Inflammatory macrophage treated with lipopolysaccharide for 4 hours (primary cell): ENCODE measurements at places on chromosomes 1 and 21.

- peak; percentile 79 for DNase-seq
These were observed at the start of gene KIF17 for GRCh38 chr1:20717452-20718342. TSS of gene KIF17 (minus strand) at chr1:20718007. CDS start at chr1:20717706, 301 bp downstream.

DNA sequence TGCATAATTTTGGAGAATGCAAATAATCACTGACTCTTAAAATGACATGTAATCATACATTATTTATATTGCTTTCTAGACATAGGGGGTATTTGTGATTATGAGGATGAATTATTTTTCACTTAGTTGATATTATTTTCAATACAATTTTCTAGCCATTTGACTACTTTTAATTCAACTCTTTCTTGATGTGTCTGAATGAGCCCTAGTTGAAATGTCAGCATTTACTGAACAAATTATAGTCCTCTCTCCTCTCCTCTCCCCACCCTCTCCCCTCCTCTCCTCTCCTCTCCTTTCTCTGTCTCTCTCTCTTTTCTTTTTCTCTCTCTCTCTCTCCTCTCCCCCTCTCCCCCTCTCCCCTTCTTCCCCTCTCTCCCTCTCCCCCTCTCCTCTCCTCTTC lies 194.6 kb downstream of the GPR52 start:
- no peak for DNase-seq

DNA sequence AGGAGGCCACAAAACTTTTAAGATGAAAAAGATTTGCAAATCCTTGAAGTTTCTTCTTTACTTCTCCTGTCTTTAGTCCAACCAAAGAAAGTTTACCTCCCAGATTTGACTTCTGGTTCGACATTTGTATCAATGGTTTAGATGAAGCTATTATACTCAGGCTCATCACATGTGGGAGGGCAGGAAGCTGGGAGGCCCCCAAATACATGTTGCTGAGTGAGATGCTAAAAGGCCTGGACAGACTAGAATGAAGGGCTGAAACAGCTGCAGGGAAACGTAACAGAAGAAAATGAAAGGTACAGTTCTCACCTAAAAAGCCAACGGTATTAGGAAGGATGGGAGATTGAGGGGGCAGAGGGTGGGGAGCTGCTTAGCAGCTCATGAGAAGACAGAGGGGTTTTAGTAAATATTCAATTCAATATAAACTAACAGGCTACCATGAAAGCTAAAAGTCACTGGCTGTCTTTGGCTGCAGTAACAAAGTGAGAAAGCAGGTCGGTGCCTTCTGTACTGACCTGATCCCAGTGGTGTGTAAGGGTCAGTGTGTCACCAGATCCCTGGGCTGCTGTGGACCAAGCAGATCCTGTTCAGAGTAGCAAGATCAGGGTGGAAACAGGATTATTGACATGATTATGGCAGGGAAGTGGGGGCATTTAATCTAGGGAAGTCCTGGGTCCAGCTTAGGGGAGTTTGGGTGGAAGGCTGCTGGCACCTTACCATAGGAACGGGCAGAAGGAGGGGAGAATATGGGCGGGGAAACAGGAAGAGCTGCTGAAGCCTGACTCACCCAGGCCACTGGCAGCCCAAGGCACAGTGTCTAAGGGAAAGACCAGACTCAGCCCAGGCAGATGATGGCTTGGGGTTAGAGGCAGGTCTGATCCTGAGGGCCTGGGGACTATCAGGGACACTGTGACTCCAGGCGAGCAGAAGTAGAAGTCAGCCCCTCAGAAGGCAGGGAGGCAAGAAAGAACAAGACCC lies 60.4 kb downstream of the KCNN3 start:
- DNase-seq: peak; percentile 24

- no peak for DNase-seq
These were observed 53.5 kb downstream of the CAPN2 start for GRCh38 chr1:223765719-223766340.

DNA sequence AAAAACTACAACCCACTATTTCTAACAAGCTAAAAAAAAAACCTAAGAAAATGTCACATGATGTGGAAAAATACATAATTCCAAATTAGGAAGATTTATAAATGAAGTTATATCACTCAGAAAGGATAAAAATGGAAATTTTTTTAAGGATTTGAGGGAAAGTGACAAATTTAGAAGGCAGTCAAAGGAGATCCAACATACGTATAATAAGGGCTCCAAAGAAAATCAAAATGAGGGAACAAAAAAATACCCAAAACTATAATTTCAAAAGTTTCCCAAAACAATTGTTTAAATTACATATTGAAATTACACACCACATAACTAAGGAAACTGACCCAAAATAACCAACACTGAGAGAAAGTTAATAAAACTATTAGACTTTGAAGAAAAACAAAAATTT lies 381.1 kb upstream of the KAZN start:
- no peak for DNase-seq

- DNase-seq: peak; percentile 49
These were observed 3.6 kb upstream of the FOXD2 start for GRCh38 chr1:47434051-47434842.

- DNase-seq: peak; percentile 11
These were observed 57.9 kb downstream of the PHTF1 start for GRCh38 chr1:113701429-113701828.

- DNase-seq: no peak
These were observed 705.4 kb upstream of the PTBP2 start for GRCh38 chr1:96016219-96016618.

DNA sequence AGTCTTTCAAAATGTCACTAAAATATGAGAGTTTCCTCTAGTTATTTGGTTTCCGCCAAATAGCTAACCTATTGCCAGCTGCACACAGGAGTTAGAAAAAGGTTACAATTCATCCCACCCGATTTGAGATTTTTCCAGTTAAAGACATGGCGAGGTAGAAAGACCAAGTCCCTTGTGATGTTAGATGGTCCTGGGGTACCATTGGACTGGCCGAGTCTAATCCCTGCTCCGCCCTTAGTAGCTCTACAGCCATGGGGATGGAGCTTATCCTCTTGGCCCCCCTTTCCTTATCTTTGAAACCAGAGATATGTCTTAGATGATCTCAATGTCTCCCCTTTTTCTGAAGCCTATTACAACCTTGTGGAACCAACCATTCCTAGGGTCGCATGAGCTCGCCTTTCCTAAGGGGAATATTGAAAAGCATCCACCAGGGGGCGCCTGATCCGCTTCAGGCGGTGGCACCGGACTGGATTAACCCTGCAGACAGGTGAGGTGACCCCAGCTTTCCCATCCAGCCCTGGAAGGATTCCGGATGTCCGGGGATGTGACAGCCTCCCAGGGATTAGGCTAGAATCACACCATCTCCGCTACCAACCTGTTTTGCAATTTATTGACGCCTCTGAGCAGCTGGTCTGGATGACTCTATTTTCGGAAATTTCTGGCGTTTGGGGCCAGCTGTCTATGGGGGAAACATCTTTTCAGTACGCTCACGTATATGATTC lies 68.3 kb upstream of the SIM2 start:
- DNase-seq: peak; percentile 34

GRCh38 chr1:31020007-31020790 lies 45.3 kb downstream of the PUM1 start:
- no peak for DNase-seq

GRCh38 chr1:32872192-32872460 lies 1.4 kb upstream of the FNDC5 start:
- no peak for DNase-seq

GRCh38 chr1:59732214-59732955 lies 82.4 kb upstream of the HOOK1 start:
- DNase-seq: no peak

GRCh38 chr1:89863165-89863830 lies 42.5 kb downstream of the LRRC8D start:
- DNase-seq: no peak

DNA sequence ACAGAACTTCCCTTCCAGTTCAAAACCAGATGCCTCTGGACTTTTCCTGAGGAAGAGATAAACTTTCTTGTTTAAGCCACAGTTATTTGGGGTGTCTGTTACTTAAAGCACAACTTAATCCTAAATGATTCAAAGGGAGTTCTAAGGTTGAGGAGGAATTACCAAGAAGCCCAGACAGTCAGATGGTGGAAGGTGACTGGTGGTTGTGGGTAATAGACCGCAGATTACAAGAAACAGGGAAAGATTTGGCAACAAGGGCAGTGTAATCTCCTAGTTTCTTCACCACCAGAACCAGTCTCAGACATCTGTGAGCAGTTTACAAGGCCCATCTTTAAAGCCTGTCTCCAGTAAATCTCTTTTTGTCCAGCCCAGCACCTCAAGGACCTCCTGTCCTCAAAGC lies 130.1 kb upstream of the CTTNBP2NL start:
- no peak for DNase-seq

GRCh38 chr21:35525443-35525842 lies 476.3 kb upstream of the RUNX1 start:
- peak; percentile 53 for DNase-seq

GRCh38 chr1:109089242-109090015 lies 1.1 kb upstream of the TMEM167B start:
- peak; percentile 46 for DNase-seq

- DNase-seq: peak; percentile 7
These were observed 15.2 kb downstream of the ZNF697 start for GRCh38 chr1:119632841-119633240.

DNA sequence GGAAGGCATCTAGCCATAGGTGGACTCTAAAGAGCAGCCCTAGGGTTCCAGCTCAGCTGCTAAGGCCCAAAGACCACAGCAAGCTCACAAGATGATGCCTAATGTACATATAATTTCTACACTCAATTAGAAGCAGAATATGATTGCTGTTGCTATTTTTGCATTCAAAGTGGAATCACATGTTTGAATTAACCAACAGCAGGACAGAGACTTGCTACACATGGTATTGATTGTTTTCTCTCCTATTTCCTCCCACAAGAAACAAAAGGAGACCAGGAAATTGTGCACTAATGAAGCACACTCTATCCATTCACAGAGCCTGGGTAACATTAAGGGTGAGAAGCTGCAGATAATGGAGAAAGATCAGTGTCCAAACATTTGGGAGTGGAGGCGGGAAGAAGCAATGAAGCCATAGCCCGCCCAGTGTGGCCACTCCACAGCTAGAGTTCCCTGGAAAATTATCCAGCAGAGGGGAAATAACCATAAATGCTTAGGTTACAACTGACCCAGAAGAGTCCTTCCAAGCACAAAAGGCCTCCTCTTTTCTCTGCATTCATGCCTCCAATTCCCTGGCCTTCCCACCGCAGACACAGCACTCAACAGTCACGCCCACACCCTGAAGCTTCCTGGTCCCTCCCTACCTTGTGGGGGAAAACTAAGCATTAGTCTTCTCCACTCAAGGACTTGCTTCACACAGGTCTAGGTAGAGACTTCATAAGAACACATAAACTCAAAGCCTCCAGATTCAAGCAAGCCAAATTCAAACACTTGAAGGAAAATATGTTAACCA lies 7.5 kb downstream of the CNN3 start:
- DNase-seq: no peak

DNA sequence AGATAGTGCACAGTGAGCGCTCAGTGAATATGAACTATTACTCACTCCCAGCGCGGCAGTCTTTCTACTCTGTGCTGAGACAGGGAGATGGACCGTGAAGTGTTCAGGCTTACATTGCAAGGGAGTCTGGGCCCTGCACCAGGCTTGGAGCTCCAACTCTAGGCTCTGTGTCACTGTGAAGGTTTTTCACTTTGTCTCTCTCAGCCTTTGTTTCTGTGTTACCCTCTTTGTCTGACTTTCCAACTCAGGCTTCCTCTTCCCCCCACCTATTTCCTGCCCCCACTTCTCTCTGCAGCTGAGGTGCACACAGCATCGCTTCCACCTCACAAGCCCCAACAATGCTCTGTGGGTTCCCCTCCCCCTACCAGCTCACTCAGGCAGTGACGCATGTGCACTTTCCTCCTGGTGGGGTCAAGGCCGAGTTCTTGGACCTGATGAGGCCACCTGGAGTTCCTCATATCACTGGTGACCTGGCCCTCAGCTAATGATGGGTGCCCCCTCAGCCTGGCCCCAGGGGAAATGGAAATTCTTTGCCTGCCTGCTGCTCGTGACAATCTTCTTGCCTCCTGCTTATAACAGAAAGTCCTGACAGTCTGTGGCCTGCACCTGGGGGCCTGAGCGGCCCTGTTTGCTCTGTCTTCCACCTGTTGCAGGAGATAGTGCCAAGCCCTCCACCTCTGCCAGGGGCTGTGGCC lies 1.1 kb upstream of the LCK start:
- DNase-seq: no peak

- DNase-seq: no peak
These were observed 83.1 kb downstream of the WLS start for GRCh38 chr1:68149110-68149798.

- no peak for DNase-seq
These were observed 51.3 kb upstream of the ATP1A1 start for GRCh38 chr1:116321766-116322175.

DNA sequence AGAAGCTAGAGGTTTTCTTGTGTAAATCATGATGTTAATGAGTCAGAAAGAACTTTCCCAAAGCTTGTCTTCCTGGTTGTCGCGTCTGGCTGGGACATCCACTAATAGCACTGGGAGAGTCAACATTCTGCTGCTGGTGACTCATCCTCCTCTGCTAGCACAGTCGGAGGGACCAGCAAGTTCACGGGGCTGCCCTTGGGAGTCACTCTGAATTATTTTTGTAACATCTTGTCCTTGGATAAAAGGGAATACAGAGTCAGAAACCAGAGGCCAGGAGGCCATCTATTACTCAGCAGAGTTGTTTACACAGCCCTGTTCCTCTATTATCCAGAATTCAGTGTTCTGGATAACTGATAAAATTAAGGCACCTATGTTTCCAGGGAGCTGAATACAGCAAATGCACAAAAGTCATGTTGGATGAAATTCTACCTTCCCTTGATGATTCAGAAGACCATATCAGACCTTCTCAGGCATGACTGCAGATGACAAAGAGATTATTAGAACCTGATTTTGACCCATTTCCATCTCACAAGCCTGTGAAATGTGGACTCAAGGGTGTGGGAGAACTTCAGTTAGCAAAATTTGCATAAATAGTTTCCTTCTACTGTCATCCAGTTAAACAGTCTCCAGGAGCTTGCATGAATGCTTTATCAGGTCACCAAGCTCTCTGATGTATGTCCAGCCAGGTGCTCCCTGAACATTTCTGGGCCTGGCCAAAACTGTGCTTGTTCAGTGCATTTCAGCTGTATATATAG lies 68.1 kb downstream of the JAK1 start:
- peak; percentile 99 for DNase-seq

DNA sequence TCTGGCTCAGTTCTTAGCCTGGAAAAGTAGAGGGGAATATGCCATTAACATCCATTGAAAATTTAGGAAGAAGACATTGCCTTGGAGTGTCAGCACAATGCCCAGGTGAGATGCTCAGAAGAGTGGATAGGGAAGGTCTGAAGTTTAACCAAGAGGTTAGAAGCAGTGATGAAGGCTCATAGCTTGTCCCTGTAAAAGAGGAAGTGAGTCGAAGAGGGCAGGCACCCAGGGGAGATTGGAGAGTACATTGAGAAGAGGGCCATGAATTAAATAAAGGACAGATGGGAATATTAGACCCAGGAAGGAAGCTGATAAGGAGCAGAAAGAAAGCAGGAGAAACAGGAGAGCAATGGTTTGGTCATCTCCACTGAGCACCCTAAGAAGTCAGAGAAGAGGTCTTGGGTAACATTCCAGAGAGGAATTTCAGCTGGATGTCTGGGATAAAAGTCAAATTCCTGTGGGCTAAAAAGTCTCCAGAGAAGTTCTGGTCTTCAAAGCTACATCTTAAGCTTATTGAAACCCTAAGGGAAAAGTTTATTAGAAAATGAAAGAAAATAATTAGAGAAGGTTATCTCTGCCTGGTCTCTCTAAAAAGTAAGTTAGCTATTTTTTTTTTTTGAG lies 17.3 kb downstream of the C8B start:
- DNase-seq: no peak
